K562 (cell line): ENCODE measurements at places on chromosomes 2 and 18. TPM values are rescaled to one million over a fixed set of nuclear protein-coding genes. Genes with fewer than 3 reads are reported as not detected.

The TMEM247 gene
- 4.7 and 4.9 TPM in 2 replicates for total RNA-seq

The ARHGAP25 gene
- total RNA-seq, result 9.8 and 13.2 TPM in 2 replicates

The EVX2 gene
- not detected in 2 replicates for total RNA-seq

The DLGAP1 gene
- 0.20 and 0.49 TPM in 2 replicates for total RNA-seq

DNA sequence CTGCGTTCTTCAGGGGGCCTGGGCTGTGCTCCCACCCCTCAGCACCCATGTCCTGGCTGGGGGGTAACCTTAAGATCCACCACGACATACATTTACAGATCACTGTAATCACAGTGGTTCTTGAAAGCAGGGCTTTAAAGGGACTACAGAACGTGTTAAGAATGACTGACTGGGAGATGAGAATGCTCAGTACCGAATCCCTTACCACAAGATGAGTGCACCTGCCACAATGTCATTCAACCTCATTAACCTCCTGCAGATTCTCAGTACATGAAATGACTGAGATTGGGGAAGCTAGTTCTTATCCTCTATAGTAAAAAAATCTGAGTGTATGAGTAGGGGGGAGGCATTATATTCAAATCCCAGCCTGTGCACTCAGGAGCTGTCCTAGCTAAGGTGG, 10.5 kb upstream of the PIEZO2 start:
- H3K4me1 ChIP-seq, result peaks cover 3% of the 10 kb centered on the region; the same call in 1 of the 2 replicates
- H3K27me3 ChIP-seq, result peaks cover 6% of the 10 kb centered on the region; the same call in 1 of the 2 replicates
- no peak overlapping the region for H3K4me3 ChIP-seq
- no peaks in the 10 kb centered on the region for H3K36me3 ChIP-seq
- no peak for DNase-seq

DNA sequence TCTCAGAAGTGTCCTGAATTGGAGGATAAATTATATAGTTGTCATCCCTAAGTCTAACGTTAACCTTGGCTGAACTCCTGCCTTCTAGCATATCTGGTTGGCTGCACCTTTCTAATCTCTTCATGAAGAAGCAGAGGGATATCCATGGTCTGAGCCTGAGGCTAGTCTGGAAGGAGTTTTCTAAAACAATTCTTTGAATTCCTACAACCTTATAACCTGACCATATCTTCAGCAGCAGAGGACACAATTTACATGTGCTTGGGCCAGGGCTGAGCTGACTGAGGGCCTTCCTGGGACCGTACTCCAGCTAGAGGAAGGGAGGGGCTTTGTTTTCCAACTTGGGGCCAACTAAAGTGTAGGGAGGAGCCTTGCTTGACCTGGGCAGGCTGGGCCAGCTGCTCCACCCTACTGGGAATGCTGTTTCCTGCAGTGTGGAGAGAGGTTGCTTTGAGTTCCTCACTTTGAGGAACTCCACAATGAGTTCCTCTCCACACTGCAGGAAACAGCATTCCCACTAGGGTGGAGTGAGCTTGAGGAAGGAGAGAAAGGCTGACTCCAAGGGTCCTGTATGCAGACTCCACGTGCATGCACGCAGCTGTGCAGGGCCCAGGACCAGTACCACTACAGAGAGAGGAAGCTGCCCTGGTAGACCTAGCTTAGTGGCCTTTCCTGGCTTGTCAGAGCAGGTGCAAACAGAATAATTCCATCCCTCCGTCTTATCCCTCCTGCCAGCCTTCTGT, 19.6 kb downstream of the CEP68 start:
- peak; percentile 48 for DNase-seq
- H3K4me1 ChIP-seq, result peaks cover 15% of the 10 kb centered on the region; the same call in 2 of the 3 replicates
- no peak overlapping the region for H3K4me3 ChIP-seq
- H3K36me3 ChIP-seq, result peaks cover 76% of the 10 kb centered on the region
- H3K27me3 ChIP-seq, result no peaks in the 10 kb centered on the region
- H3K27ac ChIP-seq, result peak overlapping the region; percentile 58

DNA sequence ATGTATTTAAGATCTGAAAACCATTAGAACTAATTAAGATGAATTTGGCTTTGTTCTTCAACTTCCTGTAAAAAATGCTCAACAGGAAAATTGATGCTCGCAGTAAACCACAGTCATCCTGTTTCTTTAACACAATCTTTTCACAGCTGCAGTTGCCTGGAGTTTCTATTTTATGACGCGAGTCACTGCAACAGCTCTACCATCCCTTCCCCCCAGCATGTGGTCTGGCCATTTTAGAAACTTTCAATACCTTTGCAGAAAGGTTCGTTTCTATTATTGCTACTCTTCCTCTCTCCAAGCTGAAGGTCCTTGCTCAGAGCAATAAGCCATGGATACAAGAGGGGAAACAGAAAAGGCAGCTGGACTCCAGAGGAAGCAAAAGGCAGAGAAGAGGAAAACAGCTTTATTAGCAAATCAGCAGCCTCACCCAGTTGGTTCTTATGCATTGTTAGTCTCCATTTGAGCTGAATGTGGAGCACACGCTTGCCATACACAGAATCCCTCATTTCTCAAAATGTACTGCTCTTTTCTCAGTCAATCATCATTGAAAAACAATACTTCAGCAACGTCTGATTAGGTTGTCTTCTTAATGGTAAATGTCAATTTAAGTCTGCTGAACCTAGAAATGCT, 3.9 kb downstream of the WIPF1 start:
- no peak overlapping the region for H3K4me3 ChIP-seq
- peaks cover 10% of the 10 kb centered on the region; the same call in 1 of the 2 replicates for H3K27me3 ChIP-seq
- DNase-seq, result no peak
- no peak overlapping the region for H3K27ac ChIP-seq
- H3K4me1 ChIP-seq, result peaks cover 9% of the 10 kb centered on the region

- H3K27me3 ChIP-seq, result no peaks in the 10 kb centered on the region
- no peaks in the 10 kb centered on the region for H3K4me1 ChIP-seq
- H3K27ac ChIP-seq, result no peak overlapping the region
- DNase-seq, result no peak
- H3K36me3 ChIP-seq, result no peaks in the 10 kb centered on the region
These were observed 558.2 kb upstream of the TNP1 start for GRCh38 chr2:217418090-217418489.

GRCh38 chr2:161576421-161576820, 47.8 kb upstream of the SLC4A10 start:
- H3K36me3 ChIP-seq, result no peaks in the 10 kb centered on the region
- H3K27me3 ChIP-seq, result no peaks in the 10 kb centered on the region
- peak; percentile 30 for DNase-seq
- no peaks in the 10 kb centered on the region for H3K4me1 ChIP-seq
